ENCODE measurements at places on chromosomes 4 and X. TPM values are rescaled to one million over a fixed set of nuclear protein-coding genes. Genes with fewer than 3 reads are reported as not detected.
A peak's percentile ranks its signal among the peaks of the same experiment; 100 is the strongest.

The SERTM2 gene
- total RNA-seq: not detected

DNA sequence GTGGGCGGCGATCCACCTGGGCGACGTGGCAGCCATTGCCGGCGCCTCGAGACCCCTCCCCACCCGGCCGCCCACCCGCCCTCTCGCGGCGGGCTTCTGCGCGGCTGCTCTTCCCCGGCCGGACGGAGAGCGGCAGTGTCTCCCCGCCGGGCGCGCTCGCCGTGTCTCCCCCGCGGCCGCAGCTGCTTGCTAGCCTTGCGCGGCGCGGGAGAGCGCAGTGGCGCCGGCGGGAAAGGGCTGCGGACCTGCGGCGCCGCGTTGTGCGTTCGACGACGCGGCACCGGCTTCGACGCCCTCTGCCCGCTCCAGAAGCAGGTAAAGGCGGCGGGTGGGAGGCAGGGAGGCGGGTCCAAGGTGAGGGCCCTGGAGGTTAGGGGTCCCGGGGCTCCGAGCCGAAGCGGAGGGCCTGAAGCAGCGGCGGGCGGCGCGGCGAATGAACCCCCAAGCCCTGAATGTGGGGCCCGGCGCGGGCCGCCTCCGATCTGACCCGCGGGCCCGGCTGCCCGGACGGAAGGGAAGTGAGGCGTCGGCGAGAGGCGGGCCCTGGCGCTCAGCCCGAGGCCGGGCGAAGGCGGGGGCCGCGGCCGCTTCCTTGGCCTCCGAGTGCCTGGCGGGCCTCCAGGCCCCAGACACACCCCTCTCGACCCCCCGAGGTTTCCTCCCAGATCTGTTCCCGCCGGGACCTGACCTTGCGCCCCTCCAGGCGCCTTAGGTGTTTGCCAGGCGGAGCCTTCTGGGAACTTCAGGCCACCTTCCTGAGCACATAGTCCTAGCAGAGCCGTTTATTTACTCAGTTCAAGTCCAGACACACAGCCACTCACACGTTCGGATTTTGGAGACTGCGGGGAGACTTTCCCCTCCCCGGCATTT, at the start of gene N4BP2:
Gene N4BP2, plus strand, starts transcription at position 135 of the 870 bp plus-strand sequence. CDS start 40,491 bp downstream, outside the sequence.
- DNase-seq: peak; percentile 94

- DNase-seq: no peak
Measured at GRCh38 chr4:22667332-22667940, 25.3 kb upstream of the GBA3 start.

GRCh38 chr4:74385386-74385785, 20.4 kb downstream of the EREG start:
- no peak for DNase-seq

GRCh38 chrX:42274151-42274550, 350.8 kb upstream of the CASK start:
- no peak for DNase-seq
